ENCODE measurements at places on chromosomes 16 and 17.

DNA sequence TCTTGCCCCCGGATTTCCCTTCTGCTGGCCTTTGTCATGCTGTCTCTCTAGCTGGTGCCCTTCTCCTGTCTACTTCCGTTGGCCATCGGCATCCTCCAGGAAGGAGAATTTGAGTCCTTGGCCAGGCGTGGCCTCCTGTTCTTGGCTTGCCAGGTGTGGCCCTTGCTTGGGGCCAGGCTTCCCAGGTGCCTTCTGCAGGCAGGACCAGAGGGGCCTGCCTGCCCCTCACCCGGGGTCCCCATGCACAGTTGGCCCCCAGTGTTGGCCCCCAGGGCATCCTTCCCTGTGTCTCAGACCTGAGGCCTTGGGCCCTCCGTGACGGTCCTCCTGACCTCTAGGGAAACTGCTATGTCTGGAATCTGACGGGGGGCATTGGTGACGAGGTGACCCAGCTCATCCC is 2.6 kb downstream of the MLST8 start:
- no peak for DNase-seq

GRCh38 chr16:86783636-86784626 is 205.6 kb downstream of the FOXL1 start:
- DNase-seq = no peak

GRCh38 chr16:19672378-19672777 is 45.6 kb downstream of the KNOP1 start:
- DNase-seq = no peak

- DNase-seq = no peak
Measured at GRCh38 chr17:46056800-46057304, 57.8 kb downstream of the STH start.

DNA sequence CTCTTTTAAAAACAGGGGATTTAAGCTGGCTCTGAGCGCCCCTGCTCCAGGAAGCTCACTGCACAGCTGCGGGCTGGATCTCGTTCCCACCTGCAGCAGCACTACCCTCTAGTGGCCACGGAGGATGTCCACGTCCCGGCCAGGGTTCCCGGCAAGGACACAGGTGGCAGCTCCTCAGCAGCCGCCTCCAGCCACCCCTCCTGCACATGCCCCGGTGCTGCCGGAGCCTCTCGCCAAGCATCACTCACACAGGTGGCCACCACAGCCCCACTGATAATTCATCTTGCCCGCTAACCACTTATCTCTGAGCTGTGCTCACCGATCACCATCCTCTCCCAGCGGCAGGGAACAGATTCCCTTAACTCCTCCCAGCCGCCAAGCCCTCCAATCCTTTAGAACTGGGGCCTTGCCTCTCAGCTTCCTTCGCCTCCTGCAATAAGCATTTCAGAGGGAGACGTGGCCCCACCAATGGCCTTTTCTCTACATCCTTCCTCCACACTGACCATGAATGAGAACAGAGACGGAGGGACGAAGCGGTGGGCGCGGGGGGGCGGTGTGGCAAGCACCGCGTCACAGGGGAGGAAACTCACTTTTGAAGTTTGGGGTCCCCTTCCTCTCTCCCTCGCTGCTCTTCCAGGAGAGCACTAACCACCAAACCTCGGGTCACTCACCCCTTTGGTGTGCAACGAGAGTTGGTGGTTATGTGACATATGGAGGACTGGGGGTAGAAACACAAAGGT is 222.1 kb downstream of the RBFOX3 start:
- DNase-seq = no peak

DNA sequence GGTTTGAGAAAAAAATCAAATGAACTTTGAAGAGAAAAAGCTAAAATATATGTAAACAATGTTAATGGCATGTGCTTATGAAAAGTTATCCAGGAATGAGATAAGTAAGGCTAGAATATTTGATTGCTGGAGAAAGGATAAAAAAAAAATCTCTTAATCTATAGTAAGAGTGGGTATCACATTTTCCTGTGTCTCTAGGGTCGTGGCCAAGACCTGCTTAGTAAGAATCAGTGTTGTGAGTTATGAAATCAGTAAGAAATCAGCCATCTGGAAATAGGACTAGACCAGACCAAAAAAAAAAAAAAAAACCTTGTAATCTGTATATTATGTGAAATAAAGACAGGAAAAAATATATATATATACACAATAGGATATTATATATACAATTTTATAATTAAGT is 1153.9 kb downstream of the CDH11 start:
- DNase-seq = no peak

DNA sequence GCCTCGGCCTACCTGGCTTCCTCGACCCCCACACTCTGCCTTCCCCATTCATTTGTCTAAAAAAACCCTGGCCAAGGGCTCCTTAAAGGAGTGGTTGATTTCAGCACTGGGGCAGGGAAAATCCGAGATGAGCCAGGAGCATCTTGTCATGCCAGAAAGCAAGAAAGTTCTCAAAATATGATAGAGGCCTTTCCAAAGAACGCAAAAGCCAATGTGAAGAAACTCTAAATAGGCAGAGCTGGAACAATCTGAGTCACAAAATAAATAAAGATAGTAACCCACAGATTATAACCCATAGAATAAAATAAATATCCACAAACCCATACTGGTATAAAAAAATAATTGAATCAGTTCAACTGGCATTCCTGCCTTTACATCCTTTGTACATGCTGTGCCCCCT is 192.3 kb upstream of the SALL1 start:
- DNase-seq = no peak

GRCh38 chr17:7961421-7961820 is 29.4 kb downstream of the CNTROB start:
- no peak for DNase-seq

- DNase-seq = peak; percentile 59
Measured at GRCh38 chr17:82351713-82352488, 7.1 kb upstream of the TEX19 start.

GRCh38 chr17:72677108-72677507 is 415.4 kb downstream of the SLC39A11 start:
- DNase-seq = no peak

DNA sequence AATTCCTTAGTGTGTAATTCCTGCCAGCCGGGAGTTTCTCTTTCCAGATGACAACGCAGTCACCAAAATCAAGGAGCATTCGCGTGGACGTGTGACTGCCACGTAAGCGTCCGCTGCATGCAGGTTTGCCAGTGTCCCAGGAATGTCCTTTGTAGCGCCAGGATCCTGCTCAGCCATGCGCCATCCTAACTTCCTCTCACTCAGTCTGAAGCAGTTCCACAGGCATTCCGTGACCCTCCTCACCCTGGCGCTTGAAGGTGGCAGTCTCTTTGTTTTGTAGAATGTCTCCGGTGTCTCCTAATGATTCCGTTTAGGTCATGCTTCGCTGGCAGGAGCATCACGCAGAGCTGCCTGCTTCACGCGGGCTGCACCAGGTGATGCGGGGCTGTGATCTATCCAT is 88.6 kb downstream of the RPTOR start:
- no peak for DNase-seq

DNA sequence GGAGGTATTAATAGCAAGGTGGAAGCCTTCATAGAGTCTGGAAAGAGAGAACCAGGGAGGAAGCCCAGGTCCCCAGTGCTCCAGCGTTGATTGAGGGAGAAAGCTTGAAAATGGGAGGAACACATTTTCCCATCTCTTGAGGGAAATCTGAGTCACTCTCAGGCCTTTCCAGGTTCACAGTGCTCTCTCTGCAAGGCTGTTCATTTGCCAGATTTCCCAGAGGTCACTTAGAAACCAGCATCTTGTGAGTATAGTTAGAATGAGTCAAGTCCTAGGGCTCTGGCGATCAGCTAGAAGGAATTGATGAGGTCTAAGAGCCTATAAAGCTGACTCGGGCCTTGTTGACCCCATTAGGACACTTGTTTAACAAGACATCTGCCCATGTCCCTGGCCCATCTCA is 17.7 kb upstream of the ZNF594 start:
- DNase-seq = no peak

DNA sequence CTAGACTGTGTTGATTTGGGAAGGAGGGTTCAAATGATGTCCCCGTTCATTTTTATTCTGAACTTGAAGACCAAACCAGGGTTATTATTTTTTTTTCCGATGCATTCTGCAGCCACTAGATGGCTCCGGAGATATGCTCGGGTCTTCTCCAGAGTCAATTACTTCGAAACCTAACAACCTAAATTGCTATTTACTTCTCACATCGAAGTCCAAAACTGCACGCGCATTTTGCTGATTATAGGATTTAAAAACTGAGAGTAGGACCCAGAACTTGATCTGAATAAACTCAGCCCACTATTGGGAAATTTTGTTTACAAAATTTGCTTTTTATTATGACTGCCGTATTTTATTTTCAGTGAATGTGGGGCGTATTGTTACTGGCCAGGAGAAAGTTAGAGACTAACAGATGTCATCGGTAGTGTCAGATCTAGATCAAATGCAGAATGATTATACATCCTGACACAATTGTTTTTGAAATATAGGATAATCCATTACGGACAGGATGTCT is 263.8 kb downstream of the HS3ST3A1 start:
- no peak for DNase-seq

DNA sequence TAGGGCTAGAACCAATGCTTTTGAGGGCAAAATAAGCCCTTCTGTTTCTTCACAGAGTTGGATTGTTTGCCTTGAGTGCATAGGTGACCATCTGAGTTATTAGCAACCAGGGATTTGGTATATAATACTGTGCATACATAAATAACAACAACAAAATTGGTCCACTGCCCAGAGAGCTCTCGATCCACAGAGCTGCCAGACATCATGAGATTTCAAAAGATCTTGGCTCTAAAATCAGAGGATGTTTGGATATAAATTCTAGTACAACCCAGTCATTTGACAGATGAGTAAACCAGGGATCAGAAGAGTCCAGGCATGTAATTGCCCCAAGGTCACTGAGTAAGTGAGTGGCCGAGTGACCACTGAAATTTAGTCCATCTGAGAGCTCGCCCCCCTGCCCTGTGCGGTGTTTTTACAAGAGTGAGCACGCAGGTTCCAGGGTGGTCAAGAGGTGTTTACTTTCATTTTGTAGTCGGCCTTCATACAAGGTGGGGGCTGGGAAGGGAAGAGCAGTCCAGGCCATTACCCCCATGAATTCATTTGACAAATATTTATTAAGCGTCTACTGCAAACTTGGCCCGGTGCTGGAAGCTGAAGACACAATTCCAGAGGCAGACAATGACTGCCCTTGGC is 1.8 kb upstream of the MT2A start:
- no peak for DNase-seq

DNA sequence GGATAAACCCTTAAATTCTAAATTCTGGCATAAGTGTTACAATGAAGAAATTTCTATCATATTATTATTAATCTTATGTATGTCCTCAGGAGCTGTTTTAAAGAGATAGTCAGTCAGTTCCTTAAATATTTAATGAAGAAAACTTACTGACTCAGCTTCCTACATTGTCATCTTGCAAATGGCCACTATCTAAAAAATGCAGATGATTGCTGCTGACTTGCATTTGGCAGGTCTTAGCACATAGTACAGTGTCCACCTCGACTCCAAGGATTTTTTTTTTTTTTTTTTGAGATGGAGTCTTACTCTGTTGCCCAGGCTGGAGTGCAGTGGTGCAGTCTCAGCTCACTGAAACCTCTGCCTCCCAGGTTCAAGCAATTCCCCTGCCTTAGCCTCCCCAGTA is 55.1 kb upstream of the CORO6 start:
- DNase-seq = no peak

DNA sequence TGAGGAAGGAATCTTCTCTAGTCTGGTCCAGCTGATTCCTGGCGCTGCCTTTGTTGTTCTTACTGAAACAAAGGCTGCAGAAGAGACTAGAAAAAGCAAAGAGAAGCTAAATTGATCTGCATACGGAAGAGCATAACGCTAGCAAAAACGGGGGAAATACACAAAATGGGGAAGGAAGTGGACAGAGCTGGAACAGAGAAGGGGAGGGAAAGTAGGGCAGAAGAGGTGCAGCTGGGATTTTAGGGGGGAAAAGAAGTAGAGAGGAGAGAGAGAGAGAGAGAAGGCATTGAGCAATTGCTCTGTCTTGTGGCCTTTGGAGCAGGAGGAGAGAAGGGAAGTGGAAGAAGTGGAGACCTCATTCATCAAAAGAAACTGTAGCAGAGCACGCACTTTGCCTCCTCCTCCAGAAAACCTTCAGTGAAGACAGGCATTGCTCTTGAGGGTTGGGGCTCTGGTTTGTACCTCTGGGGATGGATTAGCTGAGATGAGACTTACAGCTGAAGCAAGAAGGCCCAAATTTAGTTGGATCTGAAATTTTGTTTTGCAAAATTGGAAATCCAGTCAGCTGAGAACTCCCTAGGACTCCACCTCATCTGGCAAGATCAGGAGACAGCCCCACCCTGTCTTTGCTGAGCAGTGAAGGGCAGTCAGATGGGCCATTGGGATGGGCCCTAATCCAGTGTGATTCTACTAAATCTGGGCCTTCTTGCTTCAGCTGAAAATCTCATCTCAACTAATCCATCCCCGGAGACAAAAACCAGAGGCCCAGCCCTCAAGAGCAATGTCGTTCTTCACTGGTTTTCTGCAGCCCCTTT is 55.8 kb downstream of the CDRT4 start:
- no peak for DNase-seq

- no peak for DNase-seq
Measured at GRCh38 chr17:29042679-29043538, at the start of gene PIPOX. Gene PIPOX (plus strand): TSS chr17:29043141. CDS start chr17:29043226, 85 bp downstream.

Data from stimulated activated CD8-positive, alpha-beta memory T cell treated with anti-CD3 and anti-CD28 coated beads, Interleukin-15, amount 100 ng/mL, for 48 hours (primary cell).